Common myeloid progenitor, CD34-positive (primary cell): ENCODE measurements at places on chromosomes 6 and 20.
A peak's percentile ranks its signal among the peaks of the same experiment; 100 is the strongest.

DNA sequence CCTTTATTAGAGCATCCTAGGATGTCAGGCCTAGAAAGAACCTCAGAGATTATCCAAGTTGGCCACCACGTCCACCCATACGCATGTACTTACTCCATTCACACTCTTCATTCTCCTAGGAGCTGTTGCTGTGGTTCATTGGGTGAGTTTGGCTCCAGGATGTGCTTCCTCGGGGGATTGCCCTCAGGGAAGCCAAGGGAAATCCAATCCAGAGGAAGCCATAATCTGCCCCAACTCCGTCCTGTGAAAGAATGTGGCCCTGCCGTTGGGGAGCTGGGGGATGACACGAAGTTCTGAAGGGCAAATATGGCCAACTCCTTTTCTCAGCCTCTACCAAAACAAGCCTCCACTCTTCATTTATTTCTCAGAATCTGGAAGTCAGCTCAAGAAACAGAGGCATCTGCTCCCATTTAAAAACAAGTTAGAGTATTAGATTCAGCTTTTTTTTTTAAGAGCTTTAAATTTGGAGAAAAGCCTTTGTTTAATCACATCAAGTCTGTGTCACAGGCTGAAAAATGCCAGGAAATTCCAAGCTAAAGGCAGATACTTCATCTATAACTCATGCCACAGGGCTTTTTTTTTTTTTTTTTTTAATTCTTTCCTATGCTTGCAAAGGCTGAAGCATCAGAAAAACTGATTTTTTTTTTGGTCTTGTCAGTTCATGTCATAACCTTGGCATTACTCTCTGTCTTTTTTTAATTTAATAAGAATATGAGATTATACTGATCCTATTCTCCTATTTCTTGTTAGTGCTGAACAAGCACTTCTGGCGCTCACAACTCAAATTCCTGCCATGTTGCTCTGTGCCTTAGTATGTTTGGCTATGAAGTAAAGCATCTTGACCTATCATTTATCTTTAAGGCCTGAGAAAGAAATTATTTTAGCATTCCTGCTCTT, 480.9 kb upstream of the MARCKS start:
- no peak for DNase-seq

GRCh38 chr6:137912813-137913212, 45.8 kb downstream of the TNFAIP3 start:
- DNase-seq, result no peak

DNA sequence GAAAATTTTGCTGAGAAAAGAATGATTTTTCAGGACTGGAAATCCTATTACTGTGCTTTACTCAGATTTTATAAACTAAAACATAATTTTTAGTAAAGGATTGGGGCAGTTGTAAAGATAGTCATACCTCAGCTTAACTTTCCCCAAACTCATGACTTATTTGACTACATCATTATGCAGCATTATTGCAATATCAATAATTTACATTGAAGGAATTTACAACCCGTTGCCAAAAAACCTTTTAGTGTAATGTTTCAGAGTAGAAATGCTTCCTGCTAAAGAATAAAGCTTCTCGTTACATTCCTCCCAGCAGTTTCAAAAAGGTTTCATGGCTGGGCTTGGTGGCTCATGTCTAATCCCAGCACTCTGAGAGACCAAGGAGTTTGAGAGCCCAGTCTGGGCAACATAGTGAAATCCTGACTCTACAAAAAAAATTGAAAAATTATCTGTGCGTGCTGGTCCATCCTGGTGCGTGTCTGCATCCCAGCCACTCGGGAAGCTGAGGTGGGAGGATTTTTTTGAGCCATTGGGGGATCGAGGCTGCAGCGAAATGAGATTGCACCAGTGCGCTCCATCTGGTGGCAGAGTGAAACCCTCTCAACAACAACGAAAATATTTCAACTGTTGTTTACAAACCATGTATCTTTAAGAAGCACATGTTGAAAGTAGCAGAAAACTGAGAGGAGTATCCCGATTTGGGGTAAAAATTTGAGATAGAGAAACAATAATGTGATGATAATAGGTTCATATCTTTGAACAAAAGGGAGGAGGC, 4.4 kb downstream of the AMD1 start:
- peak; percentile 75 for DNase-seq

GRCh38 chr6:11002176-11002575, 41.9 kb downstream of the ELOVL2 start:
- no peak for DNase-seq

DNA sequence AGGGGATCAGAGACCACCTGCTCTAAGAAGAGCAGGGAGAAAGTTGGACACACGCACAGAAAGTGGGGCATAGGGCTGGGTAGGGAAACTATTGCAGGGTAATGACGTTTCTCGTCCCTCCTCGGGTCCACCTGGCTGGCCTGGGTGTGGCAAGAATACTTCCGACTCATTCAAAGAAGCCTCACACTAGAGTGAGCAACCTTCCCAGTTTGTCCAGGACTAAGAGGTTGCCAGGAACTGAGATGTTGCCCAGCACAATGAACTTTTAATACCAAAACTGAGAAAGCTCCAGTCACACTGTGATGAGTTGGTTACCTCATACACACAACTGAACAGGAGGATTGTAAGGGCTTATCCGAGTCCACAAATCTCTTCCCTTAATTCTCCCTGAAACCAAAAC, 74.5 kb upstream of the ADGRF1 start:
- no peak for DNase-seq

GRCh38 chr6:137313928-137314855, 95.0 kb upstream of the IFNGR1 start:
- peak; percentile 81 for DNase-seq

- no peak for DNase-seq
These were observed 94.2 kb downstream of the STXBP5 start for GRCh38 chr6:147298461-147298860.
